SJCRH30 (cell line): ENCODE measurements at places on chromosomes 3 and 15. TPM values are rescaled to one million over a fixed set of nuclear protein-coding genes. Genes with fewer than 3 reads are reported as not detected.

- peaks cover 4% of the 10 kb centered on the region; the same call in 1 of the 2 replicates for H3K4me1 ChIP-seq
- peak overlapping the region; percentile 32 for H3K27ac ChIP-seq
These were observed 38.0 kb upstream of the NR1I2 start for GRCh38 chr3:119743921-119744320.

DNA sequence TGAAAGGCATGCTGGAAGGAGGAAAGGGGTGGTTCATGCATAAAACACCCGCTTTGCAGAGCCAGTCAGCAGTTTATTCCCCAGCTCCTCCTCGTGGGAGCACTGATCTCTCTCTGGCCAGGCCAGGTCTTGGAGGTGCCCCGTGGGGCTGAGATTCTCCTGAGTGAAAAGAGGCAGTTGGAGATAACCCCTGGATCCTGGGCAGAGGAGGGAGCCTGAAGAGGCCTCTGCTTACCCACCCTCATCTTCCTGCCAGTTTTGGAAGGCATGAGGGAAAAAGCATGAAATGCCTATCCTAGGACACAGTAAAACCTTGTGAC lies 108.3 kb downstream of the SEMA5B start:
- DNase-seq = no peak
- H3K36me3 ChIP-seq = no peaks in the 10 kb centered on the region
- no peak overlapping the region for H3K4me3 ChIP-seq
- H3K4me1 ChIP-seq = no peaks in the 10 kb centered on the region
- H3K27me3 ChIP-seq = no peaks in the 10 kb centered on the region

DNA sequence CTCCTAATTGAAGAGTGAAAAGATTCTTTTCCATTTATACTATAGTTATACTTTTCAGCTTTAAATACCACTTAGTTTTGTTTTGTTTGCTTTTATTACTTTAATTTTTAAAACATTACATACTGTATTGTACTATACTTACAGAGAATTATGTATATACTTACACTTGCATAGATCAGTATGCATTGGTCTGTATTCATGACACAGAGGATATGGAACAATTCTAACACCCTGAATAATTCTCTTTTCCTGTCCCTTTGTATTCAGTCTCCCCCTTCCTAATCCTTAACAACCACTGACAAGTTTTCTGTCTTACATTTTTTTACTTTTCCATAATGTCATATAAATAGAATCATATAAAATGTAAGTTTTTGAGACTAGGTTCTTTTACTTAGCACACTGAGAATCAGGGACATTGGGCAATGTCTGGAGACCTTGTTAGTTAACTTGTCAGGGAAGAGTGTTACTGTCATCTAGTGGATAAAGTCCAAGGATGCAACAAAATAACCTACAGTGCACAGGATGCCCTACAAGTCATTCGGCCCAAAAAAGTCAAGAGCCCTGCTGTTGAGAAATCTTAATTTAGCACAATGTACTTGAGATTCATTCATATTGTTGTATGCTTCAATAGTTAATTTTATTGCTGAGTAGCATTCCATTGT lies 95.7 kb upstream of the MCTP2 start:
- H3K36me3 ChIP-seq = no peaks in the 10 kb centered on the region
- H3K27me3 ChIP-seq = no peaks in the 10 kb centered on the region
- no peaks in the 10 kb centered on the region for H3K4me1 ChIP-seq
- peak; percentile 70 for DNase-seq
- H3K27ac ChIP-seq = no peak overlapping the region
- no peak overlapping the region for H3K4me3 ChIP-seq

DNA sequence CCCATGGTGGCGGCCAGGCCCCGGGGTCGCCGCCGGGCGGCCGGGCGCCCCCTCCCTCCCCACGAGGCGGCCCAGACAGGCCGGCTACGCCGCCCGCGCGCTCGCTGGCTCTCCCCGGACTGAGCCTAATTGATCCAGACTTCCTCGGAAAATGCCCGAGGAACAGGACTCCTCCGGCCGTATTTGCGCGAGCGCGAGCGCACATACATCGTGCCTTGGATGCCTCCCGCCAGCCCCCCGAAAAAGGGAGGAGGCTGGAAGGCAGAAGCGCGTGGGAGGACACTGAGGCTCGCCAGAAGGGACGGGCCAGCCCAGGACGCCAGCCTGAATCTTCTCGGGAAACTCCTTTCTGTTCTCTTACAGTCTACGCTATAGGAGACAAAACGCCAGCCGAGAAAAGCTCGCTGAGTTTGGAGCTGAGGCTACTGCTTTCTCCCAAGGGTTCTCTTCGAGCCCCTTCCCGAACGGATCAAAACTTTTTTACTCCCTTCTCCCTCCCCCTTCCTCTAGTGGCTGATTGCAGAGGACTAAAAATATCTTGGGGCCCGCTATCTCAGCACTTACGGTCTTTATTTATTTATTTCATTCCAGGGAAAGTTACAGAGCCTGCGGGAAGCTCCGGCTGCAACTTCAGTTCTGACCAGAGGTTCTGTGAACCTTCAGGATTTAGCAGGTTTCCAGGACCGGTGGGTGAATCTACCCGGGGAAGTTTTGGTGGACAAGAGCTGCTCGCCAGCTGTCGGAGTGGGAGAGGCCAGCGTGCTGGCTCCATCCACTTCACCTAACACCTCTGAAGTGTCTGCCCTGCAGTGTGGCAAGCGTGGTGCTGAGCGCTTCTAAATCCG lies at the start of gene PDZRN3:
PDZRN3 (minus strand) TSS at position 121 of the 845 bp plus-strand sequence.
- H3K4me1 ChIP-seq = peaks cover 10% of the 10 kb centered on the region; the same call in 1 of the 2 replicates
- H3K4me3 ChIP-seq = peak within 1 kb of the TSS; percentile 69
- H3K27ac ChIP-seq = peak within 1 kb of the TSS; percentile 70
- no peaks in the 10 kb centered on the region for H3K36me3 ChIP-seq
- peak; percentile 72 for DNase-seq

GRCh38 chr3:126152458-126152857 lies 27.9 kb downstream of the ALDH1L1 start:
- H3K4me1 ChIP-seq = no peaks in the 10 kb centered on the region
- H3K27ac ChIP-seq = no peak overlapping the region
- DNase-seq = no peak
- H3K4me3 ChIP-seq = no peak overlapping the region
- H3K27me3 ChIP-seq = 0 out of 2 replicates have a peak, but pooled peaks cover 3% of the 10 kb centered on the region
- H3K36me3 ChIP-seq = no peaks in the 10 kb centered on the region

DNA sequence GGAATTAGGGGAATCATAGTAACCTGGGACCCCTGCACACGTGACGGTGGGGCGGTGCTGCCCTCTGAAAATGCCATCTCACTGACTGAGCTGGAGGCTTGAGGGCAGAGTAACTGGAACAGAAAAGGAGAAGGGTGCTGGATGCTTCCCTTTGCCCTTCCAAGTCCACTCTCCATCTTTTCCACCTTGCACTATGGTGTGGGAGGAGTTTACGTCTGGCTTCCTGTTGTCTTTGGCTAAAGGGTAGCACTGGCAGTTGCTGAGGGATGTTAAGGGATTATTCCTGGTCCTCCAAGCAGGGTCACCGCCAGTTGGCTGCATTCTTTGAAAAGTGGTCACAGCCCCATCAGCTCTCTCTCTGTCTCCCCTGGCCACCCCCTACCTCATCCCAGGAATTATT lies 129.4 kb upstream of the SNTN start:
- no peaks in the 10 kb centered on the region for H3K36me3 ChIP-seq
- no peaks in the 10 kb centered on the region for H3K27me3 ChIP-seq
- H3K27ac ChIP-seq = no peak overlapping the region
- DNase-seq = peak; percentile 1

DNA sequence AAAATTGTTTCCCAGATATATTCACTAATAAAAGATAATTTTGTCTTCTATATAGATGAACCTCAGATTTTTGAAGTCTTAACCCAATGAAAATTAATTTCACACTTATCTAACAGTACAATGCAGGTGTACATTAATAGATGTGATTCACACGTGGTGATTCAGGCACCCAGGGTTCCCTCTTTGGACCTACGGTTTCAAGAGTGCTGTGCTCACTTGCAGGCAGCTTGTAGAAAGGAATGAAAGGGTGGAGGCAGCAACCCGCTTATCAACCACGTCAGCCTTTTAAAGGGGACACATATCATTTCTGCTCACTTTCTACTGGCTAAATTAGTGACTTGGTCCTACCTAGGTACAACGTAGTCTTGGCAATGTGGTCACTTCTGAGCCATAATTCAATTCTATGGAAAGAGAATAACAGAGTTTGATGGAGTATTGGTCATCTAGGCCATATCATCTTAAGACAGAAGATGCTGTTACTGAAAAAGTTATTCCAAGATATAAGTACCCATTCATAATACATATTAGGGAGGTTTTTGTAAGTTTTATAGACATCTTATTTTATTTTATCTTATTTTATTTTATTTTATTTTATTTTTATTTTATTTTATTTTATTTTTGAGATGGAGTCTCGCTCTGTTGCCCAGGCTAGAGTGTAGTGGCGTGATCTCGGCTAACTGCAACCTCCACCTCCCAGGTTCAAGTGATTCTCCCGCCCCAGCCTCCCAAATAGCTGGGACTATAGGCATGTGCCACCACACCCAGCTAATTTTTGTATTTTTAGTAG lies 37.9 kb downstream of the ACP3 start:
- no peaks in the 10 kb centered on the region; the same call in none of the 2 replicates for H3K27me3 ChIP-seq
- no peak for DNase-seq
- no peak overlapping the region for H3K27ac ChIP-seq
- H3K4me1 ChIP-seq = no peaks in the 10 kb centered on the region
- no peak overlapping the region for H3K4me3 ChIP-seq

DNA sequence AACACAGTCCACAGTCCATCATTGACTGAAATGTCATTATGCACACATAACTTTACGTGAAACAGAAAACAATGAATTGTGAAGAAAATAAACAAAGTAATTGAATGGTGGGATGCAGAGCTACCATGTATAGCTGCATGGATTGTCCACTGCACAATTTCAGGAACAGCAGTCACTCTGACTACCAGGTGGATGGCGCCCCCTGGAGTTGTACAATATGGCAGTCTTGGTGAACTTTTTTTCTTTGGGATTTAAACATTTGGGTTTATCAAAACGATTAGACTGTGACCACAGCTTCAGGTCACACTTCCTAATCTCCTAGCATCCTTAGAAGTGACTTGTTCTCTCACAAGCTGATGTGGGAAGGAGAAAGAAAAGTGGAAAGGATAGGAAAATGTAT lies 48.9 kb upstream of the TCF12 start:
- H3K27me3 ChIP-seq = no peaks in the 10 kb centered on the region
- no peaks in the 10 kb centered on the region for H3K36me3 ChIP-seq
- H3K4me3 ChIP-seq = no peak overlapping the region
- H3K4me1 ChIP-seq = peaks cover 21% of the 10 kb centered on the region
- peak; percentile 72 for DNase-seq

DNA sequence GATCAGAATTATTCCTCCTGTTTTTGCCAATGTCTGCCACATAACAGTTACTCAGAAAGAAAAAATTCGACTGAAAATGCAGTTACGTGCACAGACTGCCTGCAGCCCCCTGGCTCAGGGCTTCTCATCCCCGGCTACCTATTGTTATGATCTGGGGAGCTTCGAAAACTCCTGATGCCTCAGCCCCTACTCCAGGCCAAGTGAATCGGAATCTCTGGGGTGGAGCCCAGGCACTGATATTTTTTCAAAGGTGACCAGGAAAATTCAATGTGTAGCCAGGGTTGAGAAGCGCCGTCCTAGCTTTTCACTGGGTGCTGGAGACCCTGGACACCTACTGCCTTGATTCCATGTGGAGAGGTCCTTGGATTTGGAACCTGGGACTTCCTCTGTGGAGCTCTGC lies 8.5 kb downstream of the ADAMTS17 start:
- no peak overlapping the region for H3K27ac ChIP-seq
- H3K27me3 ChIP-seq = no peaks in the 10 kb centered on the region
- no peaks in the 10 kb centered on the region for H3K4me1 ChIP-seq
- no peaks in the 10 kb centered on the region for H3K36me3 ChIP-seq
- no peak for DNase-seq

GRCh38 chr3:104385421-104385820 lies 981.3 kb upstream of the ALCAM start:
- no peaks in the 10 kb centered on the region for H3K36me3 ChIP-seq
- no peak overlapping the region for H3K27ac ChIP-seq
- no peak for DNase-seq
- H3K4me3 ChIP-seq = no peak overlapping the region
- no peaks in the 10 kb centered on the region for H3K27me3 ChIP-seq

GRCh38 chr3:89250742-89251141 lies 143.3 kb downstream of the EPHA3 start:
- H3K36me3 ChIP-seq = no peaks in the 10 kb centered on the region
- H3K4me3 ChIP-seq = no peak overlapping the region
- no peak overlapping the region for H3K27ac ChIP-seq
- no peaks in the 10 kb centered on the region; the same call in 1 of the 2 replicates for H3K4me1 ChIP-seq
- DNase-seq = no peak

- H3K27me3 ChIP-seq = no peaks in the 10 kb centered on the region
- H3K4me3 ChIP-seq = no peak overlapping the region
- no peak overlapping the region for H3K27ac ChIP-seq
- DNase-seq = no peak
These were observed 103.5 kb upstream of the SLC7A14 start for GRCh38 chr3:170689296-170689829.

DNA sequence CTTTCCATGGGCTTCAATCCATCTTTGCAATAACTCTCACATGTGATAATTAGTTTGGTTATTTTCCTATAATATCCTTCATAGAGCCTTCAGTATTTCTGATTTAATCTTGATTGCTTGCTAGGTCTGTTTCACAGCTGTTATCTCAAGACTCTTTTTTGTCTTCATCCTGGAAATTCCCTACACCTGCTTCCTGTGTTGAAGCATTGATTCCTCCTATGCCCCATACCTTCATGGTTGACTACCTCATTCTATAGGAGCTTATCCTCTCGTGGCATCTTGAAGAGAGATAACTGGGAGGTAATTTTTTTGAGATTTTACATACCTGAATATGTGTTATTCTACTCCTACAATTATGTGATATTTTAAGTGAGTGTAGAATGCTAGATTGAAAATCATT lies 26.7 kb downstream of the PIK3CA start:
- peaks cover 9% of the 10 kb centered on the region for H3K4me1 ChIP-seq
- no peaks in the 10 kb centered on the region for H3K36me3 ChIP-seq
- no peak overlapping the region for H3K4me3 ChIP-seq
- no peak for DNase-seq
- H3K27ac ChIP-seq = no peak overlapping the region
- H3K27me3 ChIP-seq = no peaks in the 10 kb centered on the region

GRCh38 chr3:41141433-41142167 lies 57.7 kb upstream of the CTNNB1 start:
- no peak overlapping the region for H3K27ac ChIP-seq
- no peaks in the 10 kb centered on the region for H3K27me3 ChIP-seq
- H3K4me3 ChIP-seq = no peak overlapping the region
- no peak for DNase-seq
- no peaks in the 10 kb centered on the region for H3K36me3 ChIP-seq
- no peaks in the 10 kb centered on the region for H3K4me1 ChIP-seq

DNA sequence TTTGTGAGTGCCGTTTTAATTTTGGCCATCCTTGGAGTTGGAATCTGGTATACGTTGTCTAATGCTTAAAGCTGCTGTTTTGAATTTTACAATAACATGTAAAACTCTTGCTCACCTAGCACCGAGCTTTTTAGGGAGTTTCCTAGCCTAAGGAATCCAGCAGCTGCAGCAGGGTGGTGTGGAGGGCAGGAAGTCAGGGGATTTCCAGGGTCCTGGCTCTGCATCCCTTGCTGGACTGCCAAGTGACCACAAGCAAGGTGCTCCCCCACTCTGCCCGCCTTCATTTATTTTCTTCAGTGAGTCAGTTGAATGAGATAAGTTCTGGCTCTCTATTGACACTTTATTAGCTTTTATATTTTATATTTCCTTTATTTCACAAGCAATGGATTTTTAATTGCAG lies 113.7 kb downstream of the ATG7 start:
- no peak for DNase-seq
- H3K36me3 ChIP-seq = no peaks in the 10 kb centered on the region; the same call in 1 of the 2 replicates
- H3K4me1 ChIP-seq = peaks cover 27% of the 10 kb centered on the region
- no peak overlapping the region for H3K4me3 ChIP-seq
- H3K27ac ChIP-seq = no peak overlapping the region
- no peaks in the 10 kb centered on the region for H3K27me3 ChIP-seq

DUOX1 gene
- total RNA-seq = not detected in 2 replicates

TRIM42 gene
- total RNA-seq = not detected in 2 replicates

TRPC1 gene
- total RNA-seq = 18.6 and 21.0 TPM in 2 replicates

SAMD7 gene
- total RNA-seq = not detected in 2 replicates

RHOV gene
- total RNA-seq = 0.61 and 0.84 TPM in 2 replicates

CRABP1 gene
- not detected in 2 replicates for total RNA-seq

CHRFAM7A gene
- 4.3 and 5.9 TPM in 2 replicates for total RNA-seq
